Left colon (tissue), 2 donors: ENCODE measurements at places on chromosomes 13 and 19. TPM values are rescaled to one million over a fixed set of nuclear protein-coding genes. Genes with fewer than 3 reads are reported as not detected.

GRCh38 chr13:90918536-90918935 is 429.0 kb upstream of the MIR17HG start:
- DNase-seq = no peak

DNA sequence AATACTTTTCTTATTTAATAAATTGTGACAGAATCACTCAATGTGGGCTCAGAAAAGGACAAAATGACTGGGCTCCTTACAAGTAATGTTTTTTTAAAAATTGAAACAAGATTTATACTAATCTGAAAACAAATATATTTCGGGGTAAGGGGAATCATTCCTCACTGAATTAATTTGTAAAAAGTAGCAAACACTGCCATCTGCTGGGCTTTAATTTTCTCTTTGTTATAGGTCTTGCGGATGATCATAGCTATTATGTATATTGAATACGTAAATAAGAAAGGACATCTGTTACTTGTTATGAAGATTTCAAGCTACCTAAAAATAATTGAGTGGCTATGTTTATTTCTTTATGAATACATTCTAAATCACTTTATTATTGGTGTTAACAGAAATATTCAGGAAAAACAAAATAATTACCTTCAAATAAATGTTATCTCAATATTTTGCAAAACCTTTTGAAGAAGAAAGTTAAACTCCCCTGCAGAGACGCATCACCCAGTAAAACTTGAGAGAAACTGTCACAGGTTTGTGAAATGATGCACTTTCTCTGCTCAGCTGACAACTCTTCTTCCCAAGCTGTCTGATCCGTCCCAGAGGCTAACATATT is 17.8 kb upstream of the ENOX1 start:
- no peak for DNase-seq

DNA sequence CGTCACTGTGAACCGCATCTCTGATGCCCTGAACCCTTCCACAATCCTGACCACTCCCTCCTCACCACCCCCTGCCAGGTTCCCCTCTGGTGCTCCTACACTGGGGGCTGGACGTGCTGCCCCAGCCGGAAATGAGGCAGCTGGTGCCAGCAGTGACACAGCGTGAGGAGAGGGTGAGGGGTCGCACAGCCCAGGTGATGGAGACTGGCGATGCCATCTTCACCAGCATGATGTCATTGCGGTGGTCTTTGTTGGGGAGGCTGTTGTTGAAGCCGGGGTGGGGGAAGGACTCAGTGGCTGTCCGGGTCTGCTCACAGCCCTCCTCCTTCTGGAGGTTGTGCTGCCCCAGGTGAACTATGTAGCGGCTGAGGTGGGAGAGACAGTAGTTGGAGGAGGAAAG is 2.5 kb downstream of the KLK11 start:
- DNase-seq = no peak

The SYNE4 gene
- 9.0 TPM for total RNA-seq

DNA sequence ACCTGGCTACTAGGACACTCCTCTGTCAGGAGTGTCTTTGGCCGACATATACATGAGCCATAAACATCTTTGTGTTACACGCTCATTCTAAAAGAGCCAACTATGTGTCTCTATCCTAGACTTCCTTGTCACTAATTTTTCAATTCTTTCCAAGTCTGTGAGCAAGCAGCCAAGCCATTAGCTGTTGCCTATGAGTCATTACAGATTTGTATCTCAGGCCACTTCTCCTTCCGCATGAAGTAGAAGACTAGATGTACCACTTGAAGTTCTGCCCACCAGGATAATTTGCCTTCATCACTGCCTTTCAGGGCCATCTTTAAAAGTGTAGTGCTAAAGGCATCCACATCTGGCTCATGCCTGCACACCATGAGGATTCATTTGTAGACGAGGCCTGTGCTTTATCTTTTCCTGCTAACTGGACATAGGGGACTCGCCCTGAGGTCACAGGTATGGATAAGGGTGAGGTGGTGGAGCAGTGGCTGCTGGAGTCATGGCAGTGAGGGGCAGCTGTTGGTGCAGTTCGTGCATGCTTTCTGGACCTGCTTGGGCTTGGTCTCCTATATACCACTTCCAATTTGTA is 126.1 kb upstream of the KL start:
- no peak for DNase-seq

DNA sequence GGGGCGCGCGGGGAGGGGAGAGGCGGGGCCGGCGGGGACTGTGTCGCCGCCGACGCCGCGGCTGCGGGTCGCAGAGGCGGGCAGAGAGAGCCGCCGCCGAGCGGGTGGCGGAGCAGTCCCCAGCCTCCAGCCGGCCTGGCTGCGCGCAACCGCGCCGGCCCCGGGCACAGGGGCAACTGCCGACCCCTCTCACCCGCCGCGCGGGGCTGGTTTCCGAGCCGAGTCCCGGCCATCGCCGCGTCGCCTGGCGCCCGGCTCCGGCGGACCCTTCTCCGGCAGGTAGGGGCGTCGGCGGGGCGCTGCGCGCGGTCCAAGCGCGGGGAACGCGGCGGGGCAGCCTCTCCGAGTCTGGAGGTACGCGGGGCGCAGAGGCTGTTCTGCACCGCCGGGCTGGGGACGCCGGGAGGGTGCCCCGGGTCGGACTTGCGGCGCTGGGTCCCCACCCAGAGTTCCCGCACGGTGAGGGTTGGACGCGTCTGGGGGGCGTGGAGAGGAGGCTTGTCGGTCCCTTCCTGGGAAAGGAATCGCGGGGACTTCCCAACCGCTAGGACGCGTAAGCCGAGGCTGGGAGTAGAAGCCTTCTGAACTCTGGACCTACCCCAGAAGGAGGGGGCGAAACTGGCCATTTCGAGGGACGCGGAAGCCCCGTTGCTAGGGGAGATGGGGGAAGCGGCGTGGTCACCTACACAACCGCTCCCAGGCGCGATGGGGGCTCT is 133.6 kb upstream of the MYO16 start:
- no peak for DNase-seq

- no peak for DNase-seq
These were observed 12.0 kb upstream of the FCHO1 start for GRCh38 chr19:17739121-17739875.

The C19orf25 gene
- total RNA-seq = 34.2 TPM

DNA sequence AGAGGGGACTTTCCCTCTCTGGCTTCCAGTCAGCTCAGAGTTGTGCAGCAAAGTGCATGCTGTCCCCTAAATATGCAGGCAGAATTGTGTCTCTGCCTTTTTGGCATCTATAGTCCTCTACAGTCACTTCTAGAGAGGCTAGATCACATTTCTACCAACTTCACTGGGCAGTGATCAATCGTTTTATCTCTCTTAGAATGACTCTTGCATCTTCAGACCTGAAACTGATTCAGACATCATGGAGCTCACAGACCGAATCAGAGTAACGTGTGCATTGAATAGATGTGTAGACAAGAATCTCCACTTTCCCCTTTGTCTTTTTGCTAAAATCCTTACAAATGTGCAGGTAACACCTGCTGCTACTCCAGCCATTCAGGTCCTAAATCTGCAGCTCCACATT is 6.2 kb downstream of the ZNF253 start:
- no peak for DNase-seq

The PCP2 gene
- total RNA-seq = 0.73 TPM

GRCh38 chr19:46824890-46825730 is 25.5 kb downstream of the AP2S1 start:
- peak; percentile 37 for DNase-seq

- no peak for DNase-seq
These were observed at the start of gene FAM187B for GRCh38 chr19:35228177-35228930. FAM187B (minus strand) TSS chr19:35228739; CDS start chr19:35228680, 59 bp downstream.

The ZNF681 gene
- 3.1 TPM for total RNA-seq

The MEIOSIN gene
- total RNA-seq = not detected

DNA sequence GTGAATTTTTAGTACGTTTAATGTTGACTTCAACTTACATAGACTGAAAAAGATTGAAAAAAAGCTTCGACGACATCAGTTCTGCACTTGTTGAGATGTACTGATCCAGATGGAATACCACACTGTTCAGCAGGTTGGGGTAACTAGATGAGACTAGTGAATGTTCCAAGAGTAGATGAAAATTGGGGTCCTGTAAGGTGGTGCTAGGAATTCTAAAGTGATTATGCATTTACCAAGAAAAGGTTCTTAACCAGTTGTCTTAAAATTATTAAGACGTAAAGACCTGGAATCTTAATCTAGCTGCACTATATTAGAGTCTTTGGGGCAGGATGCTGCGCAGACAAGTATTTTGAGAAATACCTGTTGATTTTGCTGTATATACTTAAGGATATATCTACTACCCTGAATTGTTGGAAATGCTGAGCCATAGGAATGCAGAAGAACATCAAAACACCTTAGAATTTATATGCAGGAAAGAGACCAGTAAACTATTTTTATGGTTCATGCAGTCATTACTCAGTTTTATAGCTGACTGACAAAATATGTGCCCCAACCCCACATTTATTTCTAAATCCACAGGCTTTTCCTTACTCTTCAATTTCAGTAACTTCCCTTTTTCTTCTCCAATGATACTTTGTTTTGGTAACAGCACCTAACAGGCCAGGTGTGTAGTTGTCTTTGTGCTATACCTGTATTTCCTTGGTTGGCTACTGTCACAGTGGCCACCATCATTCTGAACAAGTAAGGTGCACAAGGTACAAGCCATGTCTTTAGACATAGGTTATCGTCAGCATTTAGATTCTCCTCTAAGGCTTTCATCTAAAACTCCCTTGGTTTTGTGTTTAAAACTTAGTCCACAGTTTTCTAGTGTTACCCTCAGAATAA is 8.6 kb downstream of the MIR17HG start:
- DNase-seq = no peak
